ENCODE measurements at places on chromosomes 6 and 20.

DNA sequence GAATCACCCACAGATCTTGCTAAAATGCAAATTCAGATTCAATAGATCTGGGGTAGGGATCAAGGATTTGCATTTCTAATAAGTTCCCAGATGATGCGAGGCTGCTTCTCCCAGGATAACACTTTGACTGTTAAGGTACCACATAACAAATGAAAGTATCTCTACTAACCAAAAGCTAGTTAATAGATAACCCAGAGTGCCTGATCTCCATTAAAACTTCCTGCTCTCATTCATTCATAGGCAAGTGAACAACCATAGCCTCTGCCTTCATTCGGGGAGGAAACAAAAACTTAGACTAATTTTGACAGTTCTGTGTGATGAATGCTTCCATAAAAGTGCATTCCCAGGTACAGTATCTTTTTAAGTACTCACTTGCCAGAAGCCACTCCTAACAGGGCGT, 265.6 kb upstream of the BTBD3 start:
- DNase-seq, result no peak

DNA sequence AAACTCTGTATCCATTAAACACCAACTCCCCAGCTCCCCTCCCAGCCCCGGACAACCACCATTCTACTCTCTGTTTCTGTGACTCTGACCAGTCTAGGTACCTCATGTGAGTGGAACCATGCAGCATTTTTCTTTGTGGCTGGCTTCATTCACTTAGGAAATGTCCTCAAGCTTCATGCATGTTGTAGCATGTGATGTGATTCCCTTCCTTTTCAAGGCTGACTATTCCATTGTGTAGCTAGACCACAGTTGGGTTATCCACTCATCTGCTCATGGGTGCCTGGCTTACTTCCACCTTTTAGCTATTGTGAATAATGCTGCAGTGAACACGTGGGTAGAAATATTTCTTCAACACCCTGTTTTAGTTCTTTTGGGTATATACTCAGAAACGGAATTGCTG, 8.8 kb upstream of the BPHL start:
- DNase-seq, result no peak

GRCh38 chr20:61437280-61438206, 185.5 kb downstream of the CDH4 start:
- DNase-seq, result peak; percentile 20

DNA sequence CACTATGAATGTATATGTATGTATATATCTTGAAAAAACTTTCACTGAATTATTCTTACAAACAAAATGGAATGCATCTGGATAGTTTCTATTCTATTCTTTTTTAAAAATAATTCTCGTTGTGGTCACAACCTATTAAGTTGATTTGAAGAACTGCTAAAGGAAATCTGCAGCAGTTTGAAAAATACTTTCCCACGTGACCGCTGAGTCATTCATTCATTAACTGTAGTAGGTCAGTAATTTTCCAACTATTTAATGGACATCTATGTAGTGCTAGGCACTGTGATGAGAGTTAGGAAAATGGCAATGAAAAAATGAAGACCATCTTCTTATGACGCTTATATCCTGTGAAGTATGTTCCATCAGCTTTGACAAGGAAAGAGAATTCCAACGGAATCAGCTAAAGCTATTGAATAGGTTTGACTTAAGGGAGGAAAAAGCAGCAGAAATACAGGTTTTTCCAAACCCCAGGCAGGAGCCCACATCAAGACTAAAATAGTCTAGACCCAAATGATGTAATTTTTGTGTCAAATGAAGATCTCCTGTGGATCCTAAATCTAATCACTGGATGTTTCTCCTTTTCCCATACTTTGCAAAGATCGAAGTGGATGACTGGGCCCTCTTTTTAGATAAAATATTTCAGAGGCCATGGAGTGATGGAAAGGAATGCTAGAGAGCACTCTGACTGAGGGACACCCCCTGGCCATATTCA, 4.1 kb upstream of the EFHC1 start:
- DNase-seq, result no peak

DNA sequence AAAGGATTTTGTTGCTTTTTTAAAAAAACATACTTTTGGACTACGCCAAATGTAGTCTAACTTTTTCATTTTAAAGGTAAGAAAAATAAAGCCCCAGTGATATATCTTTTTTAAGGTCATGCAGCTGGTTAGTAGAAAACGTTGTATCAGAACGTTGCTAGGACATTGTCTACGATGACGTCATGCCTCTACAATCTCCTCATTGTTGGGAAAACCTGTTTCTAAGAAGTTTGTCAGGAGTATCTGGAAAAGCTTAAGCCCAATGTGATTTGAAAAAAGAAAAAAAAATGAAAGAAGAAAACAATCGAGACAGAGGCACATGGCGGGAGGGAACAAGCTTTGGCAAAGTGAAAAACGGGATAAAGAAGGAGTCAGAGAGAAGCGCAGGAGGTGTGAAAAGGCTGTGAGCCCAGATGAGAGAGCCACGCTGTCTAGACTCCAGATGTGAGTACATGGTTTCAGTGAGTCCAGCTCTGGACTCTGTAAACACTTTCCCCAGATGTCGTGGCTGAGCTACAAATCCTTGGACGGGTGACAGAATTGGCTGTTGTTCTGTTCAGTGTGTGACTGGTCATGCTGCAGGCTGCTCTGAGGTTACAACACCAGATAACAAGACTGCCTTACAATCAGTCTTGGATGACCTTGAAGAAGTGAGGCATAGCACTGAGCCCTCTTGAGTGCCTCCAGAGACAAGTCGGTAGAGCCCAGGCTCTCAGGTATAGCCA, 656.7 kb upstream of the ID4 start:
- no peak for DNase-seq

DNA sequence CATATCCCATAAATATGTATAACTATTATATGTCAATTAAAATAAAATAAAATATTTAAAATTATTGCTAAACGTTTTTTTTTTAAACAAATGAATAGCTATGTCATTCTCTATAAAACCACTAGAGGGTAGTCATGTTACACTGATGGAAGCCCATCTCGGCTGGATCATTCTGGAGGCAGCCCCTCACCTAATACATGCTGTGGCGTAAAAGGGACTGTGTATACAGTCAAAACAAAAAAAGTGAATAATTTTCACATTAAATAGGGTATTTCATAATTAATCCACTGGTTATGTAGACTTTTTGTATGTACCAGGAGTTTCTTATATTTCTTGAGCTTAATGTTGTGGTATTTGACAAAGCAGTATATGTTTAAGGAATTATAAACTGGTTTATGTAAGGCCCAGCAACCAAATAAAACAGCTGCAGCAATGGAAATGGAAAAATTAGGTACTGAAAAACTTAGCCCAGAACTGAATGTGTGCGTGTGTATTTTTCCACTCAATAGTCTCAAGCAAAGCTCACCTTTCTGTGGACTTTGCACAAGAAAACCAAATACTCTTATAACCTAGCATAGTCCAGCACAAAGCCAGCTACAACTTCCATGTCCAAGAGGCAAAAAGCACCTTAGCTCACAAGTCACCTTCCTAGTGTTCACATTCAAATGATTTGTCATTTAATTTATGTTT, 81.7 kb downstream of the COL9A1 start:
- DNase-seq, result no peak

DNA sequence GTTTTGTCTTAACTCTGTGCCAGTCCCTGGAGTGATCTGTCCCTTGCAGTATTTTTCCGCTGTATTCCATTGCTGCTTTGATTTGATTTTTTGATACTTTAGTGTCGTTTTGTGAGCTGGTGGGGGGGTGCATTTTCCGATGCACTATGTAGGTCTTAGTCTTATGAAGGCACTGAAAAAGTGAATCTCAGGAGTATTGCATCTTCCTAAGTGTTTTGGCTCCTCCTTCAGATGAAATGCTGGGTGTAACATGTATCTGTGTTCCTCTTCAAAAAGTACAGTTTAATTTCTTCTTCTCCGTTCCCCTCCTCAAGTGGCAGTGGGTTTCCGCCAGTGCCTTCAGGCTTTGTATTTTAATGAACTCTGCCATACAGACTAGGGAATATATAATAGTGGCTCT, 580.7 kb upstream of the GJE1 start:
- no peak for DNase-seq

DNA sequence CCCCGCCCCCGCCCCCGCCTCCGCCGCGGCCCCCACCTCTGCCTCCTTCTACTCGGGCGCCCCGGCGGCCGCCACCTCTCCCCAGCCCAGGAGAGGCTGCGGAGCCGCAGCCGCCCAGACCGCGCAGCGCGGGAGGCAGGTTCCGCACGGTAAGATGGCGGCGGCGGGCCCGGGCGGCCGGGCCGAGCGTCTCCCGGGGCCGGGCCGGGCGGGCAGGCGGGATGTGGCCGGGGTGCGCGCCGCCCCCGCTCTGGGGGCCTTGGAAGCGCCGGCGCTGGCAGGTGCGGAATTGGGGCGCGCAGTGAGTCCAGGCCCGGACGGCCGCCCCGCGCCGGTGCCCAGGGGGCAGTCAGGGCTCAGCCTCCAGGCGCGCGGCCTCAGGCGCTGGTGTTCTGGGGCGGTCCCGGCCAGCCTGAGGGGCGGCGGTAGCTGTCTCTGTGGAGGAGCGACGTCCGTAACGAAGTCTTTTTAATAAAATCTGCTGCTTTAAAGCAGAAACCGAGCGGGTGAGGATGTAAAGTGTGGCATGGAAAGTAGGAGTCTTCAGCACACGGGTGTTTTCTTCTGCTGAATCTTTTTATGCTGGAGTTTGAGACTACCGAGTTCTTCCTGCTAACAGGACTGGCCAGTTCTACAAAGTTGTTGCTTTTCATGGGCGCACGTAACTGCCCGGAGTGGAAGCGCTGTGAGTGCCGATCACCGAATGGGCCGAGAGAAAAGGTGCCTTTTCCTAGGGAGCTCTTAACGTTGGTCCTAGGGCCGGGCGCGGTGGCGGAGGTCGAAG, at the start of gene GID8:
Gene GID8 (plus strand): TSS at position 43 of the 784 bp plus-strand sequence. CDS start 3,356 bp downstream, outside the sequence.
- DNase-seq, result peak; percentile 43

- no peak for DNase-seq
These were observed 289.4 kb downstream of the PHACTR1 start for GRCh38 chr6:13005994-13006393.

GRCh38 chr6:41055149-41055548, 2.1 kb downstream of the APOBEC2 start:
- no peak for DNase-seq

- no peak for DNase-seq
These were observed 162.1 kb upstream of the RAB32 start for GRCh38 chr6:146381486-146381885.

DNA sequence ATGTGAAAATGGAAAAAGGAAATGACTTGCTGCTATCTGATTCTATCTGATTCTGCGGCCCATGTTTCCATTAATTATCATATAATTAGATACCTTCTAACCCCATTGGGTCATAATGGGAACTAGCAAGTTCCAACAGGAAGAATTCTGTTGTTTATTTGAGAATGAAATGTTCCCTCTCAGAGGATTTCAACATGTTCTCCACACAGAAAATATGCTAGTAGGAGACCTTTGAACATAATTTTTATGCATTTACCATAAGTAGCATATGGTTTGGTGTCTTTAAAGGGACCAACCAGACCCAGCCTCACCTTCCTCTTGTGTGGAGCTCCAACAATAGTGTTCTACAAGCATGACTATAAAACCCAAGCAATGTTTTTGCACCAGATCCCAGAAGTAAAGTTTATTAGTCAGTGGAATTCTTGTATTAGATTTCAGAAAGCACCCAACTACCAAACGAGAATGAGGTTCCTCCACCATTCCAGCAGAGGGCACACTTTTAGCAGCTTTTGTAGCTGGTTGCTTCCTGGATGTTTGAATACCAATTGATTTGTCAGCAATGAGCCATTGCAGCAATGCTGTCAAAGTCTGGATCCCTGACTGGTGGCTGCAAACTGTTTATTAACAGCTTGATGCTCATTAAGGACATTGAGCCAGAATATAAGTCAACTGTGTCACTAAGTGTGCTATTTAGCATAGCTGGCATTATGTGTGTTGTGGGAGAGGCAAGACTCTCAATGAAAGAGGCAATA, 143.6 kb upstream of the GJE1 start:
- peak; percentile 6 for DNase-seq
